ENCODE measurements at places on chromosomes 6 and 20. TPM values are rescaled to one million over a fixed set of nuclear protein-coding genes. Genes with fewer than 3 reads are reported as not detected.

Gene C20orf173
- not detected for total RNA-seq

Gene CALHM4
- total RNA-seq: not detected

DNA sequence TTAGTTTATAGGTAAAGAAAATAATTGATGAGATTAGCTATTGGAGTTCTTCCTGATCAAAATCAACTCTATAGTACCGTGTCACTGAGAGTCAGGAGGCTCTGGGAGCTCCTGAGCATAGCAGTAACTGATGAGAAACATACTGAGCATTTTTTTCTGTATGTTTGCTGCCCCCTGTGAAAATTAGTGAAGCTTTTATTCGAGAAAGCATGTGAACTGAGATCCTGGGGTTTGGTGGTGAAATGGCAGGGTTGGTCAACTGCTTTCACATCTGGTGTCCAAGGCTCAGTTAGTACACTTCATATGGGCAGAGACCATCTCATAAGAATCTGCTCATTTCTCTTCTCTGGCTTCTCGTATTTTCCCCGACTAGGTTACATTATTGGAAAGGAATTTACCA is 4.1 kb upstream of the ABT1 start:
- no peak for DNase-seq

DNA sequence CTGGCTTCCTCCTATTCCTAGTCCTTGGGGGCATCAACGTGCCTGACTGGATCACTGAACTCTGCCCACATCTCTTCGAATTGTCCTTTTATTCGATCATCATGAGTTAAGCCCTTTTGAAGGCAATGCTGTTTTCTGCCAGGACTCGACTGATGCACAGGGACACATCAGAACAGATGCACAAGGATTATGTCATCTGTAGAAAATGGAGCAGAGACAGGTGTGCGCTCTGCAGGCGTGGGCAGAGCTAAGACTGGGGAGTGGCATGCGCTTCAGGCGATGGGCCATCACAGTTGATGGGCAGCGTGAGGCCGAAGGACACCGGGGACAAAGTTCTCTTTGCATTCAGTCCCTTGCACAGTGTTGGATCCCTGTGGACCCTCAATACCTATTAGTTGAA is 13.1 kb downstream of the GABRR1 start:
- DNase-seq: no peak

DNA sequence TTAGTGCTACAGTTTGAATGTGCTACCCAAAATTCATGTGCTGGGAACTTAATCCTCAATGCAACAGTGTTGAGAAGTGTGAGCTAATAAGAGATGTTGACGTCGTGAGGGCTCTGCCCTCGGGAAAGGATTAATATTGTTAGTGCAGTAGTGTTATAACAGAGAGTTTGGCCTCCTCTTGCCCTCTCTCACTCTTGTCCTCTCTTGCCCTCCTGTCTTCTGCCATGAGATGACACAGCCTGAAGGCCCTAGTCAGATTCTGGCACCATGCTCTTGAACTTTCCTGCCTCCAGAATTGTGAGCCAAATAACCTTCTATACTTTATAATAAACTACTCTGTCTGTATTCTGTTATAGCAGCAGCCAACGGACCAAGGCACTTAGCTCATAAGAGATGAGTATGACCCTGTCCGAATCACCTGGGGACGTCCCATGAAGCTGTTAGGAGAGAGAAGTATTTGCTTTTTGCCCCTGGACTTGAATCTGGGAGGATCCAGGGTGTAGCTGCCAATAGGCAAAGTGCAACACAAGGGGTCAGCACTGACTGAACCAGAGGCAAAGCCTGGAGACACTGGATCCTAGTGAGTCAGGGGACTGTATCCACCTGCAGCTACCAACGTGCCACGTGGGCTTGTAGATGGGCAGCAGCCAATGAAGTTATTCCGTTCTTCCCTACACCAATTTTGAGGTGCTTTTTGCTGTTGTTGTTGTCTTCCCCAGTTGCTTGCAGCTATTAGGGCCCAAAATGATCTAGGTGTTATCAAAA is 233.7 kb downstream of the THBS2 start:
- peak; percentile 30 for DNase-seq

DNA sequence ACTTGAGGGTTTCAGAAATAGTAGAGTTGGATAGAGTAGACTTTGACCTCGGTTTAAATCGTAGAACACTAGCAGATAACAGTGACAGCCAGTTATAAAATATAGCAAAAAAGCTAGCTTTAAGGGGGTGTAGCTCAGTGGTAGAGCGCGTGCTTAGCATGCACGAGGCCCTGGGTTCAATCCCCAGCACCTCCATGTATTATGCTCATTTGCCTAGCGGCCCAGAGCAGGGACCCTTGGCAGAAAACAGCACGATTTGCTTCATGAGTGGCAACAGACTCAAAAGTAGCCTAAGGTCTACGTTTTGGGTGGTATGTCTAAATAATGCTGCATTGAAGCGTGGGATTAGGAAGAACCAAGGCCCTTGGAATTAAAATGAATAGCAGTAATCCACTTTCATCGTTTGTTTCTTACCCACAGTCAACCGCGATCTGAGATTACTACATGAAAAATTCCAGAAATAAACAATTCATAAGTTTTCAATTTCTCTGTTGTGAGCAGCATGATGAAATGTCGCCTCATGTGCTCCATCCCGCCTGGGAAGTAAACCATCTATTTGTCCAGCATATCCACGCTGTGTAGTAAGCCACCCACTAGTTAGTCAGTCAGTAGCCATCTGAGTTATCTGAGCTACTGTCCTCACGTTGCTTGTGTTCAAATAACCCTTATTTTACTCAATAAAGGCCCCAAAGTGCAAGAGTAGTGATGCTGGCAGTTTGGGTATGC is 184.9 kb downstream of the GPX5 start:
- peak; percentile 73 for DNase-seq

- no peak for DNase-seq
These were observed 91.2 kb downstream of the RALGAPA2 start for GRCh38 chr20:20621195-20621594.

Gene SNAP25
- 0.41 TPM for total RNA-seq

DNA sequence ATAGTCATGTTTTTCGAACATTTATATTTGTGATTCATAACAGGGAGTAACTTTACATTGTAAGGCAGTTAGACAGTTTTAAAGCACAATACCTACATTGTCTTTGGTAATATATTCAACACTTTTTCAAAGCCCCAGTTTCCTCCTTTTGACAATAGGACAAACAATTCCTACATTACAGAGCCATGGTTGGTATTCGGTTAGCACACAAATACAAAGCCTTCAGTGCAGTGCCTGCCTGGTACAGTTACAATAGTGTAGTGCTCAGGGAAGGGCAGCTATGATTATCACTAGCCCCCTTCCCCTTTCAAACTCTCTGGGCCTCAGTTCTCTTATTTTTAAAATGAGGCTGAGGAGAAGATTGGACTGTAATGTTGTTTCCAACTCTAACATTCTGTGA is 207.8 kb downstream of the TPBG start:
- no peak for DNase-seq

DNA sequence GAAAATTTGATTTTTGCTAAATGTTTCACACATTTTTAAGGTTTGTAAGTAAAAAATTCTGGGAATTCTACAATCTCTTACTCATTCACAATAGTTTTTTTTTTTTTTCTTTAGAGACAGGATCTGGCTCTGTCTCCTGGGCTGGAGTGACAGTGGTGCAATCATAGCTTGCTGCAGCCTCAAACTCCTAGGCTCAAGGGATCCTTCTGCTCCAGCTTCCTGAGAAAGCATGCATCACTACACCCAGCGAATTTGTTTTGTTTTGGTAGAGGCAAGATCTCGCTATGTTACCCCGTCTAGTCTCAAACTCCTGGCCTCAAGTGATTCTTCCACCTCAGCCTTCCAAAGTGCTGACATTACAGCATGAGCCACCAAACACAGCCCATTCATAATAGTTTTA is 232.8 kb downstream of the GJA1 start:
- no peak for DNase-seq

Gene TRAPPC3L
- not detected for total RNA-seq

DNA sequence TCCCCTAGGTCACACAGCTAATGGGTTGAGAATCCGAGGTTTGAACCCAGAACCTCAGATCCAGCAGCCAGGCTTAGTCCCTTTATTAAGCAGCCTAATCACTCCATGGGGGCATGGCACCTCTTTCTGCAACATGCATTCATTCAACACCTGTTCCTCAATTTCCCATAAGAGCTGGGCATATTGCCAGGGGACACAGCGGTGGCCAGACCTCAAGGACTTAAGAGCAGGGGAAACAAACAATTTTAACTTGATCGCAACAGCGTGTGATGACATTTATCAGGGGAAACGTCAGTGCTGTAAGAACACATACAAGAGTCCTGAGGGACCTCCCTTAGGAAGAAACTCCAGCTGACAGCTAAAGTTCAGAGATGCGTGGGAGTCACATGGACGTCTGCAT is 267.4 kb upstream of the CDH4 start:
- DNase-seq: no peak

DNA sequence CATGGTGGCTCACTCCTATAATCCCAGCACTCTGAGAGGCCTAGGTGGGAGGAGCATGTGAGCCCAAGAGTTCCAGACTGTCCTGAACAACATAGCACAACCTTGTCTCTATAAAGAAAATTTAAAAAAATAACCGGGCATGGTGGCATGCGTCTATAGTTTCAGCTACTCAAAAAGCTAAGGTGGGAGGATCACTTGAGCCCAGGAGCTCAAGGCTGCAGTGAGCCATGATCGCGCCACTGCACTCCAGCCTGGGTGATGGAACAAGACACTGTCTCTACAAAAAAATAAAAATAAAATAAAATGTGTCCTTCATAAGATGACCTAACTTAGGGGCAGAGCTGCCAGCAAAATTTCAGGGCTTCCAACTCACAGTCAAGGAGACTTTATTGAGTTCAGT is 12.6 kb downstream of the ID4 start:
- DNase-seq: no peak

Gene SPATA2
- 11.3 TPM for total RNA-seq

GRCh38 chr6:624979-625378 is 31.9 kb downstream of the HUS1B start:
- no peak for DNase-seq

Gene TNFAIP3
- 4.2 TPM for total RNA-seq

GRCh38 chr6:16624636-16625290 is 136.5 kb downstream of the ATXN1 start:
- no peak for DNase-seq

GRCh38 chr6:43269273-43270007 is 26.2 kb downstream of the TTBK1 start:
- peak; percentile 50 for DNase-seq

Gene TMEM170B
- total RNA-seq: 5.4 TPM

GRCh38 chr6:12595161-12595811 is 121.3 kb upstream of the PHACTR1 start:
- no peak for DNase-seq

DNA sequence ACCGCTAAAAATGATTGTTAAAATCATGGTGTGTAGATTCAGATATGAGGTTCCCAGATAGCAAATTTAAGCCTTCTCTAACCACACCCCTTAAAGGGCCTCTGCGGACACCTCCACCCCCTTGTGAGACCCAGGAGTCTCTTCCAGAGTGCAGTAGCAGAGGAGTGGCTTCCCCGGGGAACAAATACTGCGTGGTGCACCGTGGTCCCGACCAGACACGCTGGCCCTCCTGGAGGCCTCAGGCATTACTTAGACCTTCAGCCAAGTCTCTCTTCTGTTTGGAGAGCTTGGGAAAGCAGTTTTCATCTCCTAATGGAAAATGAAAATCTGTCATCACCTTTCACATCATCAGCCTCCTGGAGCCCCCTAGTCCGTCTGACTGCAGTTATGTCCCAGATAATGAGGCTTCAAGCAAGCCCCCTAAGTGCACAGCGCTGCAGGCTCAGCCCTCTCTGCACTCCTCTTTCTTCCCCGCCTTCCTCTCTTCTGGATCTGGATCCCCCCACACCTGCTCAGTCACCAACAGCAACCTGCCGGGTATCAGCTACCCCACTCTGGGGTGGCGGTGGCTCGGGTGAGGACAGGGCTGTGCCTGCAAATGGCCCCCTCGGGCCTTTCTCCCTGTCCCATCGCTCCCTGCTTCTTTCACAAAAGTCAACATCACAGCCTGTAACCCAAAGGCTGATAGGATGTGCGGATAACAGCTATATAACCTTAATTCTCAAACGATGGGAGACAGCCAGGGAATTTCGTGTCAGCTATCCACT is 58.8 kb upstream of the TAGAP start:
- no peak for DNase-seq

DNA sequence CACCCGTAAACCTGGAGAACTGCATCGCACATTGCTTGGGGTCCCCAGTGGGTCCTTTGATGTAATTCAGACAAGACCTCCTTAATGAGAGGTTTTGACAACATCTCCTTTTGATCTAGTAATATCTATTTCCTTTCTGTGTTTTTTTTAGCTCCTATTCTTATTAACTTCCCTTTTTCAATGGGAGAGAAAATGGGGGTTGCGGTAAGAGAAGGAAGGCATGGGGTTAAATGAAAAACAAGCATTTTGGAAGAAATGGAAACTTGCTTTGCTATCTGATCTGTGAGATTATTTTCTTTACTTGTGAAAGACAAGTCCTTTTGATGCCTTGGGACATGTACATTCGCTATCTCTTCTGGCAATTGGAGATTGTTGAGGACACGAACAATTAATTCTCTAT is 418.6 kb upstream of the MAN1A1 start:
- DNase-seq: no peak

DNA sequence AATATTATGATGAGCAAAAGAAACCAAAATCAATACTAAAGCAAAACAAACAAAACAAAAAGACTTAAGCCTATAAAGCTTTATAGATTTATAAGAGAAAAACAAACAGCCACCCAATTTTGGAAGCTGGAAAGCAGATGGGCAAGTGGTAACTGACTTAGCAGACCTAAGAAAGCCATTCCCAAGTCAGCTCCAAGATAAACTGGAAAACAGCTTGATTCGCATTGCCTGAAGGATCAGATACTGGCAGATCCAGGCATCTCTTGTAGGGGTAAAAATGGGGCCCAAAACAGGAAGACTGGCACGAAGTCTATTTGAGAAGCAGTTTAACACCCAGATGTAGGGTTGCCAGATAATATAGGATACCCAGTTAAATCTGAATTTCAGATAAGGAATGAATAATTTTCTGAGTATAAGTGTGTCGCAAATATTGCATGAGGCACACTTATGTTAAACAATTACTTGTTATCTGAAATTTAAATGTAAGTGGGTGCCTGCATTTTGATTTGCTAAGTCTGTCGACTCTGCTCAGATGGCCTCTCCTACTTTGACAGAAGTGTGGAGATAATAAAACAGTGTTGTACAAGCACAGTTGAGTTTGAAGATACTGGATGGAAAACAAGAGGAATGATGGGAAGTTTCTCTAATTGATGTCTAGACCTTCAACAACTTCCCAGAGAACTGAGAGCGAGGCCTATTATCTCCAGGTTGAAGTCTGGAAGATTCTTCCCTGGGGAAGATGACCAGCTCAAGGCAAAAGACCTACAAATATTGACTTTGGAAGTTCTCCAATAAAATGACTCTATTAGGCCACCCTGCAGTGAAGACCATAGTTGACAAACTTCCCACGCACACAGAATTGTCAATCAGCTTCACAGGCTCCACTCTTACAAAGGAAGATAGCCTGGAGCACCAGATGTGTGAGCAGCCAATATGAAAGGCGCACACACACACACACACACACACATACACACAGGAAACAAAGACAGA is 113.4 kb downstream of the FAM50B start:
- DNase-seq: no peak

GRCh38 chr6:52553158-52553557 is 23.7 kb downstream of the TRAM2 start:
- DNase-seq: no peak
